Cortex of kidney (tissue), 1 donor: ENCODE measurements at places on chromosomes 16 and 17.

- DNase-seq: no peak
Measured at GRCh38 chr17:63070031-63070430, 104.0 kb downstream of the TANC2 start.

- DNase-seq: no peak
Measured at GRCh38 chr17:59712862-59713261, 5.4 kb downstream of the VMP1 start.

DNA sequence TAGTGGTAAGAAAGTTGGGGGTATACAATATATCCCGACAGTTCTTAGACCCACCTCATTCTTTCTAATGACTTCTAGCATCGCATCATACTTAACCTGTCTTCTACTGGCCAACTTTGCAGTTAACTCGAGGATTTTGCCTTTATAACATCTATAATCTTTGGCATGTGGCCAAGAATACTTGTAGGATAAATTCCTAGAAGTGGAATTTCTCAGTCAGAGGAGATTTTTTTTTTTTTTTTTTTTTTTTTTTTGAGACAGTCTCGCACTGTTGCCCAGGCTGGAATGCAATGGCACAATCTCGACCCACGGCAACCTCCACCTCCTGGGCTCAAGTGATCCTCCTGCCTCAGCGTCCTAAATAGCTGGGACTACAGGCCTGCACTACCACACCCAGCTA is 253.5 kb downstream of the MRTFB start:
- DNase-seq: no peak

GRCh38 chr16:72944757-72945485 is 103.0 kb downstream of the ZFHX3 start:
- DNase-seq: no peak

DNA sequence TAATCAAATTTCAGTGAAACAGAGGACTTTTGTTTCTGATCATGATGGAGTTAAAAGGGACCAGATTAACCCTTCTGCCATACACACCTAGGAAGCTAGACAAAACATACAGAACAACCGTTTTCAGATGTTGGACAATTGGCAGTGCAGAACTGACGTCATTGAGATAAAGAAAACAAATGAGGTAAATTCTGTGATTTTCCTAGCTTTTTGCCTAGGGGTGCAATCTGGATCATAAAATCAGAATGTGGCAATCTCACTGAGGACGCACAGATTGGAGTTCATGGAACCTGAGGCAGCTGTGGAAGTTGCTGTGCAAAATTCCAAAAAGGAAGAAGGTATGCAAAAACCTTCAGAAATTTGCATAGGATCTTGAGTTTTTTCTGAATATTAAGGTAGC is 15.0 kb upstream of the USP32 start:
- no peak for DNase-seq

GRCh38 chr17:66348584-66349165 is 46.3 kb downstream of the PRKCA start:
- DNase-seq: no peak

GRCh38 chr17:77905266-77905665 is 53.2 kb upstream of the TNRC6C start:
- no peak for DNase-seq

- DNase-seq: no peak
Measured at GRCh38 chr16:56525236-56525635, 5.4 kb upstream of the BBS2 start.

DNA sequence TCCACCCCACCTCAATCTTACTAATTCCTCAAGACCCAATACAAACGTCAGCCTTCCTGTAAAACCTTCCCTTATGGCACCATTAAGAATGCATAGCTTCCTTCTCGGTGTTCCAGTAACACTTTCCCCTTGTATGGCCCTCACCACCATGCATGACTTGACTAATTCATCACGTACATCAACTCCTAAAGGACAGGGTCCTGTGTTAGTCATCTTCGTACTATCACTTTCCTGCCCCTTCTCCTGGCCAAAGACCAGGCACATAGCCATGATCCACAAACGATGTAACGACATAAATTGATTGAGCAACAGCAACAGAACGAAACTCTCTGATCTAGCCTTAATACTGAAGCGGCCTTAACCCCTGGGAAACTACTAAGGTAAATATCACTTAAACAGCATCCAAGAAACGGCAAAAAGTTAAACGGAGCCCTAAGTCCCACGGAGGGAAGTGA is 612 bp downstream of the PSMD12 start:
- no peak for DNase-seq

- DNase-seq: no peak
Measured at GRCh38 chr16:30368792-30369090, 1.6 kb downstream of the TBC1D10B start.

DNA sequence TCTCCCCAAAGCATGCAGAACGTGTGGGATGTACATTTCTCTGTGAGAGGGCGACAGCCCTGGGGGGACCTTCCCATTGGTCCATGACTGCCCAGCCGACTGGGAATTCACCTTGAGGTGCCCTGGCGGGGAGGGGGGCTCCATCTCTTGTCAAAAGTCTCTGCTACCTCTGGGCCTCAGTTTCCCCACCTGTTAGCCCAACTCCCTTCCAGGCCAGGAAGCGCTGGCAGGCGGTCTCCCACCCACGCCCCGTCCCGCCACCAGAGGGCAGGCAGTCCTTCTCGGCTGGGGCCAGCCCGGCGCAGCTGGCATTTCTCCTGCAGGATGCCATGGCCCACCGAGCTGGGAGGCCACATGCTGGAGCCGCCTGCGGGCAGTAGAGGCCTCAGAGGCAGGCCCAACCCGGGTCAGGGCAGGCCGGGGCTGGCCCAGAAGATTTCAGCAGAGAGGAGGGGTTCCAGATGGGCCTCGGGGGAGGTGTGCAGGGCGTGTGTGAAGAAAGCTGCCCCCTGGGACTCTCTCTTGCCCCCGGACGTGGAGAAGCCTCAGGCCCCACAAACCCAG is 16.6 kb downstream of the CD7 start:
- no peak for DNase-seq

- no peak for DNase-seq
Measured at GRCh38 chr17:72515291-72516065, 394.7 kb downstream of the SOX9 start.

- no peak for DNase-seq
Measured at GRCh38 chr16:12084436-12084835, 107.9 kb downstream of the SNX29 start.

GRCh38 chr16:74567901-74568300 is 39.0 kb downstream of the GLG1 start:
- no peak for DNase-seq

- DNase-seq: no peak
Measured at GRCh38 chr16:53901408-53901807, 197.5 kb downstream of the FTO start.

DNA sequence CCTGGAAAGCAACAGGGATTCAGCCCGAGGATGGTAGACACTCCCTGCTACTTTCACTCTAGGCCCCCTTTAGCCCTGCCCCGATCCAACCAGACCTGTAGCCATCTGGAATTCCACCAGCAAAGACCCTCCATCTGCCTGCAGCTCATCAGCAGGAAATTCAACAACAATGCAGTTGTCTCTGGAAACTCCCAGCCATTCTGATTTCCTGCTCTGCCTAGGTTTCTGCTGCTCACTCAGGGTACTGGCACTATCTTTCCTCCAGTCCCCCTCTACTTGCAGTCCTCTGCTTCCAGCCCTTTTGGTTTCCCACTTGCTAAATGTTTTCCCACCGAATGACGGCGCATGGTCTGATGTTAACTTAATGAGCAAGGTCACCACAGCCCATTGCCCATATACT is 2.7 kb upstream of the SP6 start:
- no peak for DNase-seq

- DNase-seq: no peak
Measured at GRCh38 chr16:49858200-49859124, 2.5 kb upstream of the ZNF423 start.

- DNase-seq: no peak
Measured at GRCh38 chr16:61432421-61432820, 603.8 kb downstream of the CDH8 start.

DNA sequence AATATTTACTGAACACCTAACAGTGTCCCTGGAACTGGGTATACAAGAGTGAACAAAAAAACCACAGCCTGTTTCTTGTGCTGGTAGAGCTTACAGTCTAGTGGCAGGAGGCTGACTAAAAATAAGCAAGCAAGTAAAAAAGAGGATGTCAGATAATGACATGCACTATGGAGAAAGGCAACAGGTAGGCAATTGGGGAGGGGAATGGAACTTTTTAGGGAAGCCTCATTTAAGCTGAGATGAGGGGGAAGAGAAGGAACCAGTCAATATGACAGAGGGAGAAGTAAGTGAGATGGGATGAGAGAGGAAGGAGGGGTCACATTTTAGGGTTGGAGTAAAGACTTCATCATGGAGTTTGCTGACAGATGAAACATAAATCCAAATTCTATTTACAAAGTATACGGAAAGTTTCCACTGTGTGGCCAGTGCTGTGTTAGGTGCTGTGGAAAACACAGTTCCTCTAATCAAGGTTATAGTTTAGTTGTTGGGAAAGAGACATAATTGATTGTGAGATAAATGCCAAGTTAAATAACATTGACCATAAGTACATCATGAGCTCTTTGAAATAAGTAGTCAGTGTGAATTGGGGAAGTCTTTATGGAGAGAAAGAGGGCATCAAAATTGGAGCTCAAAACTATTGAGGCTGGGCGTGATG is 251.4 kb downstream of the FTO start:
- DNase-seq: no peak

DNA sequence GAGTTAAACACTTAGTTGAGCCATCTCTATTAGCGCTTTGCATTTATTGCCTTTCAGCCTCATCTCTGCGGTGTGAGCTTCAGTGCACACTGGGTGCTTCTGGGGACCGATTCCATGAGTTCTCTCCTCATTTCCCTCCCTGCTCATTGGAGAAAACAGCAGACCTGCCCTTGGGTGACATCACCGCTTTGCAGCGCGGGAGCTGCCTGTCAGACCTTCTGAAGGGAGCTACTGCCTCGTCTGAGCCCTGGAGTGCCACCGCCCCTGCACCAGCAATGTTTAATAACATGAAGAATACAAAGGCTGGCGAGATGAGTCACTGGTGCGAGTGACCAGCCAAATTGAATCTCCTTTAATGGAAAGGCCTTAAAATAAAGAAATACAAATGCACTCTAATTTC is 30.2 kb upstream of the CPPED1 start:
- no peak for DNase-seq

DNA sequence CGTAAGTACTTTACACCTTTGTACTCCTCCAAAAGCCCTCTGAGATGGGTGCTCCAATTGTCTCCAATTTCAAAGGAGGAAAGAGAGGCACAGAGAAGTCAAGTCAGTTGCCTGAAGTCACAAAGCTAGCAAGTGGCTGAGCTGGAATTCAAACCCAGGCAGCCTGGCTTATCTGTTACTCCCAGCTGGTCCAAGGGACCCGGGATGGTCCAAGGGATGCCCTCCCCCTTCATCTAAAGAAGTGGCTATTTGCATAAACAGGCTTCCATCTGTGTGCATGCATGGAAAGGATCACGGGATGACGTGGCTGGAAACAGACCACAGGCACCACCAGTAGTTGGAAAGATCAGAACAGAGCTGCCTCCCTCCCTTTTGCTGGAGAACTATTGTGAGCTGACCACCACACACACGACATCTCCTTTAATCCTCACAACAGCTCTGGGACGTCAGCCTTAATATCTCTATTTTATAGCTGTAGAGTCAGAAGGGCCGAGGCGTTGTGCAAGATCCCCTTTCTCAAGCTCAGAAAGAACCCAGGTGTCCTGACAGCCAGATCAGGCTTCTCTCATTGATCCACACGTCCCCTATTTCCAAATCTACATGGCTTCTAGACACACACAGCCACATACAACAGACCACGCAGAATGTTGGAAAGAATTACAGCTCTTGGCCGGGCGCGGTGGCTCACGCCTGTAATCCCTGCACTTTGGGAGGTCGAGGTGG is 10.9 kb upstream of the COL1A1 start:
- no peak for DNase-seq

DNA sequence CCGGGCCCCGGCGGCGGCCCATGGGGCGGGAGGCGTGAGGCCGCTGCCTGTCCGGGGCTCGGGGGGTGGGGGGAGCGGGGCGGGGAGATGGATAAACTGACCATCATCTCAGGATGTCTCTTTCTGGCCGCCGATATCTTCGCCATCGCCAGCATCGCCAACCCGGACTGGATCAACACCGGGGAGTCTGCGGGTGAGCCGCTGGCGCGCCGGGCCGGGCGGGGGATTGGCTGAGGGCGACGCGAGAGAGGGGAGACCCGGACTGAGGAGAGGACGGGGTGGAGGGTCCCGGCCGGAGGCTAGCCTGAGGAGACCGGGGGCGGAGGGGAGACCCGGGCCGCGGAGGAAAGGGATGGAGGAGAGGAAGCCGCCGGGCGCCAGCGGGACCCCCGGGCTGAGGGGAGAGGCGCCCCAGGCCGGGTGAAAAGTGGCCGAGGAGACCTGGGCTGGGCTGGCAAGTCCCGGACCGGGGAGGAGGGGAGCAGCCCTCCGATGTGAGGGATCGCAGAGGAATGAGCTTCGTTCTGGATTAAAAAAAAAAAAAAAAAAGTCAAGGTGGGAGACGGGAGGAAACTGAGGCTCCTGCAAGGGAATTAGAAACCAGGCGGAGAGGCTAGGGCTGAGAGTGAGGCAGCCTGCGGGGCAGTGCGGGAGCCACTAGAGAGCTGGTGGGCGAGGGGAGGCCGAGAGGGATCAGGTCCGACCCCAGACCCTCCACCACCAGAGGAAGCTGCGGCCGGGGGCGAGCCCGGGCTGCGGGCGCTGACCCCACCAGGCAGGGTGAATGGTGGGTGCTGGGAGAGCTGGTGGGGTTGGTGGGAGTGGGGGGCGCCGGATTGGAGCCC is 526 bp downstream of the MOSMO start:
- DNase-seq: no peak

DNA sequence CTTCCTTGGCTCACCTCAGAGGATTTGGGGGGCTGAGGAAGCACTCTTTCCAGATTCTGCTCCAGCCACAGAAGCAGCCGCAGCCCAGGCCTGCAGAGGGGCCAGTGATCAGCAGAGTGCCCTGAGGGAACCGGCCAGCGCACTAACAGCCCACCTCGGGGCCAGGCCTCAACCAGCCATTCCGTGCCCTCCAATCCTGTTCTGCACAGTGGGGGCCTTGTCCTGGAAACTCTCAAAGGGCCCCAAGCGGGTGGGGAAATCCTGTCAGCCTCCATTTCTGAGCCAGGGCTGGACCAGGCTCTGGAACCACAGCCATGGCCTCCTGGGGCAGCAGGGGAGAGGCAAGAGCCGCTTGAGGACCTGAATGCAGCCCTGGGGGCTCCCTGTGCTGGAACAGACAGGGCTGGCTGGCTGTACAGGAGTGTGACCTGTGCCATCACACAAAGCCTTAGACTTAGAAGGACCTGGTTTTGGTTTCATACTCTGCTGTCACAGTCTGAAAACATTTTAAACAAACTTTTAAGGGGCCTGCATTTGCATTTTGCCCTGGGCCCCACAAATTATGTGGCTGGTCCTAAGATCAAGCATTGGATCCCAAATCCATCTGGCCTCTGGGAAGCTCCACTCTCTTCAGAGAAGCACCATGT is 10.0 kb downstream of the CNGB1 start:
- DNase-seq: no peak

DNA sequence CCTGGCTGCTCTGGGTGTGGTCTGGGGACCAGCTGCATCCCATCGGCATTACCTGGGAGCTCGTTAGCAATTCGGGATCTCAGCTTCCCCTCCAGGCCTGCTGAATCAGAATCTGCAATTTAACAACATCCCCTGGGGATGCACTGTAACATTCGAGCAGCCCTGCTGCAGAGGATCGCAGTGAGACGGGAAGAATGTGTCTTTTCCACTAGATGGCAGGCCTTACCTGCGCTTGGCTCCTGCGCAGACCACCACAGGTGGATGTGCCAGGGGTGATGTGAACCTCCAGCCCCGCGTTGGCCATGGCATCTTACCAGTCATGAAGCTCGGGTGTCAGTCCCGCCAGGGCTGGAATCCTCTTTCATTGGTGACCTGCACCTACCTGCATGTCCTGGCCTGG is 209.9 kb downstream of the PRKCB start:
- DNase-seq: no peak
